ENCODE measurements at places on chromosomes 5 and 9.

DNA sequence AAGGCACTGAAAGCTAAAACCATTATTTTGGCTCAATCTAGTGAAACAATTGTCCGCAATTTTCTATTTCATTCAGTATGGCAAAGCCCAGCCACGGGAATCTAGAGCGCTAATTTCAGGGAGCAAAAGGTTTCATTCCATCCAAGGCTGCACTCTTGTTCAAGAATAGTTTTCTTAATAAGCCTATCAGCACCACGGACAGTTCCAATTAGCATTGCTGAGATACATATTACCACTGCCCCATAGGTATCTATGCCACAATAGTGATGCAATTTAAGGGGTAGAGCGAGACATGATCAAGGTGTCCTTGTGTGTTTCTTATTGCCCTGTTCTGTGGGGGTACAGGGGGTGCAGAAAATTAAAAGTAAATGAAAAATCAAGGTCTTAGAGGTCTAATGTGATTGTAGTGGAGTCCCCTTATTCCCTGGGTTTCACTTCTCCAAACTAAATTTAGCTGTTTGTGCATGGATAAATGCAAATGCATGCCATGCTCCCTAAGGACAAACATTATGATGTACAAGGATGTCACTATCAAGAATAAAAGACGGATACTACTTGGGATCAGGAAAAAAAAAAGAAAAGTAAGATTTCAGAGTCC lies 45.5 kb downstream of the SPOCK1 start:
- no peak for DNase-seq

DNA sequence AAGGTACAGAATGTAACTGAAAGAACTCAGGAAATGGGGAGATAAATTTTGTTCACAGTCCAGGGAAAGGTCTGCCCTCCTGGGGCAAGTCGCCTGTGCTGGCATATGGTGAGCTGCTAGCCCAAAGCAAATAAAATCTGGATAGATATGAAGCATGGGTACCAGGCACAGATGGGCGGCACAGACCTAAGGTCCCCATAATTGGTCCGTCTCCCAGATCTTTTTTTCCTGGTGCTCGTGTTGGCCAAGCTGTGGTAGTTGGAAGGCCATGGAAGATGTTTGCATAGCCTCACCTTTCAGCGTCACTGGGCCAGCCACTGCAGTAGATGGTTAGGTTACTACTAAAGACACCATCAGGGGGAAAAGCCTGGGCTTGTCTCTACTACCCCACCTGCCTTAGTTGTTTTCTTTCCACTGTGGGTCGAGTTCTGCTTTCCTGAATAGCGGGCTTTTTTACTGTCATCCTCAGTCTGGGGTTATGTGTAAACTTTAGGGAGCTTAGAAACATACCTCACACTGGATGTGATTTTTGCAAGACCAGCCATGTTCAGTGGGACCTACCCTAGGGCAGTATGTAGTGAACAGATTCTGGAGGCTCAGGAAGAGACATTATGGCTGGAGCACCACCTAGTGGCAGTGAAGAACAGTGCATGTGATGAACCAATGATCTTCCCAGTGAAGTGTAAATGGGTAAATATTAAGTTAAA lies 24.2 kb upstream of the GLRX start:
- DNase-seq = peak; percentile 60

- no peak for DNase-seq
Measured at GRCh38 chr5:53418409-53418808, 62.0 kb upstream of the FST start.

DNA sequence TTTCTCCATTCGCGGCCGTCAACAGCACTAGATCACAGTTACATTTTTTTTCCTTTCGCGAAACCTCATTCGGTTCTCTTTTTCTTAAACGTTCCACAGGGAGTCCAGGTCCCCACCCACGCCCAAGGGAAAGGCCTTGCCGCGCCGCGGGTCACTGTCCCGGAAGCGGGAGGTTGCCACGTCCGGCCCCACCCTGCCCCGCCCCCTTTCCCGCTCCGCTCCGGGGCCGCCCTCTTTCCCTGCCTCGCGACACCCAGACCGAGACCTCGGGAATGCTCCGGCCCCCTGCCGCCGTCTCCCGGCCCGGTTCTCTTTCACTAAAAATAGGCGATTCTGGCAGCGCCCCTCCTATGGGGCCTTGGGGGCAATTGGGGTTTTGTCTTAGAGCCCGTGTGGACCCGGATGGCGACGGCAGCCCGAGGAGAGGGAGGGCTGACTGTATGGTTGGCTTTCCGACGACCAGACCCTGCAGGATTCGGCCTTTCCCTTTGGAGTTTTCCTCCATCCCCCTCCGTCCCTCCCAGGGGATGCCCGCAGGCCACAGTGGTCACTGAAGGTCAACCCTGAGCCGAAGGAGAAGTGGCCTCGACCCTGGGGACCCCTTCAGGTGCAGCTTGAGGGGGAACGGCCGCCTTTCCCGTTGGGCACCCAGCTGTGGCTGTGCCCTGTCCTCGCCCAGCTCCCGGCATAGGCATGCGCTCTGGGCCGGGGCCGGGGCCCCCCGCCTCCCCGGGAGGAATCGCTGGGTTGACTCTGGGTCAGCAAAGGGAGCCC lies 2.8 kb upstream of the RACK1 start:
- DNase-seq = peak; percentile 76

DNA sequence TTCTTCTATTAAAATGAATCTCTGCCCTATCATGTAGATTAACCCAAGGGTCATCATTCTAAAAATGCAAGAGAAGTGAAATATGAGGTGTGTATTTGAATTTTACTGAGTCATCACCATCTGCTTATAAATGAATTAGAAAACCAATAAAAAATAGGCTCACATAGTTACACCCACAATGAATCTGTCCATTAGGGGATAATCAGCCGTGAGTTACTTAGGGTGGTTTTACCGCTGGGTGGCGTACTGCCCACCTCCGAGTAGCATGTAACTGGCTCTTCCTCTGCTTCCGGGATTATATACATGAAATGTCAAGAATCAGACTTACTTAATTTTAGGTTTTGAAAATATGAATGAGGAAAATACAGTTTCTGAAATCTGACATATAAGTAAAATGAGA lies 332.9 kb upstream of the CCNG1 start:
- no peak for DNase-seq

DNA sequence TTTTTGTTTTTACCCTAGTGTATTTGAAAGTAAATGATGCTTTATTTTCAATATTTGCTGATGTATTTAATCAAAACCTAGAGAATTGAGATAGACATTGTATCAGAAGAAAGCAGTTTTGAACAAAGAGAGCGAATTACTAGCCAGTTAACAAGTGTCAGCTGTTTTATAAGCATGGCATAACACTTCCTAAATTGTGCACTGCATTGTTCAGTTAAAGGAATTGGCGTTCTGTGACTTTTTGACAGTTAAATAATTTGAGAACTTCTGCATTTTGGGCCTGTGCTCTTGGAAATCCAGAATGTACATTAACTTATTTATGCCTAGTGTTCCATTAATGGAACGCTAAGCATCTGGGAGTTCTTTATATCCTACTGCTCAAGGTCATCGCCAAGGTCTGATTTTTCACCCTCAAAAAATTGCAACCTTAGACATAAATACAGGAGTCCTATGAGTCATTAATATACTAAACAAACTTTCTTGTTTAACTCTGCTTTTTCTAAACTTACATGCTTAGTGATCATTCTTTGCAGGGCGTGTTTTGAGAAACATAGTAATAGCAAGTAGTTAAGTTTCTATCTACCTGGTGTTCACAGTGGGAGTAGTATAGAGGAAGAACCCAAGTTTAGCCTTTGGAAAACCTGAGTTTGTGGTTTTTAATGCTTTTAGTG lies 31.1 kb downstream of the RASA1 start:
- no peak for DNase-seq

- DNase-seq = no peak
Measured at GRCh38 chr9:131008909-131009618, at the start of gene LAMC3. Gene LAMC3 (plus strand): TSS chr9:131009174. CDS start chr9:131009215, 41 bp downstream.

GRCh38 chr9:16143947-16144890 lies 591.4 kb downstream of the CCDC171 start:
- DNase-seq = no peak

- no peak for DNase-seq
Measured at GRCh38 chr5:38878391-38879077, 32.7 kb downstream of the OSMR start.

DNA sequence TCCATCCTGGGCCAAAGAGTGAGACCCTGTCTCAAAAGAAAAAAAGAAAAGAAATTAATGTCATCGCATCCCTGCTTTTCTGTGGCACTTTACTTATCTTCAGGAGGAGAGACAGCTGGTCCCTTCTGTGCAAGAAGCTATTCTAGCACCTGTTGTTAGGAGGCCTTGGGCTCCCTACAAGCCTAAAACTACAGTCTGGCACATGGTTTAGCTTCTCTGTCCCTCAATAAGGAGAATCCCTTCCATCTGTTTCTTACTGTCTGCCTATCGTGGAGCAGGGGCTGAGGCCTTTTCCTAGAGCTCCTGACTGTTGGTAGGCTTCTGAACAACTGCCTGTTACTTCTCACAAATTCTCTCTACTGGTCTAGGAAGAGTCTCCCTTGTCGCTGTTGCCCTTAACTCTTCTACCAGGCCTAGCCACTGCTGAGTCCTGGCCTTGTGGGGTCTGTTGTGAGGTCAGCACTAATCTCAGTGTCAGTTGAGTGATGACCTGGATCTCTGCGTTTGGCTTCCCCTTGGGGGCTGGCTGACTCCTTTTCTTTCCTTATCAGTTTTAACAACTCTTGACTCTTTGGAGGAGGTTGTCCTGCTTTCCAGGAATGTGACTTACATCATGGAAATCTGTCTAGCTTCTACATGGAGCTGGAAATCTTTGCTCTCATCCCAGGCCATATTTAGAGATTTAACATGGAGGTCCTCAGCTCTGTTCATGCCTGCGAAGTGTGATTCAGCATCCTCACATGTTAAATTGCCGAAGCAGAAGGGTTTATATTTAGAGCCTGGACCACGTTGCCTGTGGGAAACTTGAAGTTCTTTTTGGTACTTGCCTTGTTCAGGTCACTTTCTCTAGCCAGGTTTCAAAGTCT lies 5.7 kb upstream of the GARNL3 start:
- DNase-seq = no peak
